ENCODE measurements at places on chromosomes 3 and 15.

DNA sequence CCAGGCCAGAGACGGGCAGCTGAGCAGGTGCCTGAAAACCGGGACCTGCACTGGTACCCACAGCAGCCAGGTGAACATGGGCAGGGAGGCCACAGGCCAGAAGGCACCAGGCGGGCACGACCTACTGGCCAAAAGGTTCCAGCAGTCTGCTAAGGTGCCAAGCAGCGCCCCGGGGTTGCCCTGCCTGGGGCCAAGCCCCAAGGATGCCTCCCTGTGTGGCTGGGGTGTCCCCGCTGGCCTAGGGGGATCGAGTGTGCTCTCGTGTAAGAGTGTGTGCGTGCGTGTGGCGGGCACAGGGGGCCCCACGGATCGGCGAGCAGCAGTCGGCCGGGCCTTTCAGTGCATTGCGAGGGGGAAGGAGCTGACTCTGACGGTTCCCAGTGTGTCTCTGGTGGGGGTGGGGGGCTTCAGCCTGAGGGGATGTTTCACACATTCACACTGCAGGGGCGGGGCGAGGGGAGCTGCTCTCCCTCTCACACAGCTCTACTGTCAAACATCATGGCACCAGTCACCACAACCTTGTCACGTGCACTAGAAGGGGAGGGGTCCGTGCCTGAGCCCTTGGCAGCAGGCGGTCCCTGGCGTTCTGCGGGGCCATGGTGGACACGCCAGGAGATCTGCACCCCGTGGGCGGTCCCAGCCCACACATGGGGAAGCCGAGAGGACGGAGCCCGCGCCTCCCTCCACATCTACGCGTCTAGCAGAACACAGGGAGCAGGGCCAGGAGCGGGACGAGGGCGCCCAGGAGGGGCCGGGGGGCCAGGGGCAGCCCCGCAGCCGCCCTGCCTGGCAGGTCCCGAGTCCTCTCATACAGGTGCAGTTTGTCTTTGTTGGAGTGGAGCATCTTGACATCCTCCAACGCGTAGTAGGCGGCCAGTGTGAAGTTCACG, 44.5 kb downstream of the RGMA start:
- DNase-seq = no peak

DNA sequence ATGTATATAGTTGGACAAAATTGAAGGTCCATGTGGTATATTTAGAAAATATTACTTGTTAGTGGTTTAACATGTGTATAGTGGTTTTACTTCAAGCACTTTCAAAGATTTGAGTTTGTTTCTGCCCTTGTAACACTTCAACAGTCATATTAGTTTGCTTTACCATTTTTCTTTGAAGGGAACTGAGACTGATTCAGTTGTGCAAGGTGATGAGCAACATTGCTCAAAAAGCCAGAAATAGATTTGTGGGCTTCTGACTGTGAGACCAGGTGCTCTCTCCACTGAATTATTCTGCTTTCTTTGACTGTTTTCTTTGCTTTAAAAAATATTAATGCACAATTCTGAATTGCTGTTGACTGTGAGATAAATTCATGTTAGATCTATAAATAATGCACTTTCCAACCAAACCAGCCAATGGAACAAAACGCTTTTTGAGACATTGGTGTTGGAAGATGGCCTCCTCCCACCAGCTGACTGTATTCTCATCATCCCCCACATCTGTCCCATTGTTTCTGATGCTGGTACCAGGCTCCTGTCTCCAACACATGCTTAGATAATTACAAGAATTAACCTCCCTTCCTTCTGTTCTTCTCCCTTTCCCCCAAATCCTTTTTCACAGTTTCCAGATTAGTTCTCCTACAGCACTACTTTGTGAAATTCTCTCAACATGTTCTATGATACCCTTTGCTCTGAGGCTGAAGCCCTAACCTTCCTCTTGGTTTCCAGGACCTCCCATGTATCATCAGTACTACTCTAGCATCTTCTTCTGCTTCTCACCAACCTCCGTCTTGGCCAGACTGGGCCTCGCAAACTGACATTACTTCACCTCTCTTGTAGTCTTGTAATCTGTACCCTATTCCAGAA, 27.9 kb downstream of the PLCL2 start:
- DNase-seq = no peak

GRCh38 chr3:9806688-9807589, 3.1 kb upstream of the TTLL3 start:
- no peak for DNase-seq

DNA sequence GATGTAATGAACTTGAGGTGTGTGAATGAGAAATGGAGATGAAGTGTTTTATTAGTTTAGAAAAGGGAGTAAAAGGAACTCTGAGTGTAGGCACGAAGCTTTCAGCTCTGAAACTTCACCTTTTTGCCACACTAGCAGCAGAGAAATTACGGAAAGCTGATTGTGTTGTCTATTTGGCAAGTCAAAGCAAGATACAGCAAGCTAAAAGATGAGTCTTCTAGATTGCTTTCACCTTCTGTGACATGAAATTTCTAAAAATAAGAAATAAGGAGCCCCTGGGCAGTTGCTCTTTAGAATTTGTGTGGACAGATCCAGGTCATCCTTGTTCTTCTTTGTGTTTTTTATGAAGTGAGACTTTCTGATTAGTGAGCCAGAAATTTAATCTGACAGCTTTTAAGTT, 143.4 kb downstream of the FNDC3B start:
- no peak for DNase-seq

DNA sequence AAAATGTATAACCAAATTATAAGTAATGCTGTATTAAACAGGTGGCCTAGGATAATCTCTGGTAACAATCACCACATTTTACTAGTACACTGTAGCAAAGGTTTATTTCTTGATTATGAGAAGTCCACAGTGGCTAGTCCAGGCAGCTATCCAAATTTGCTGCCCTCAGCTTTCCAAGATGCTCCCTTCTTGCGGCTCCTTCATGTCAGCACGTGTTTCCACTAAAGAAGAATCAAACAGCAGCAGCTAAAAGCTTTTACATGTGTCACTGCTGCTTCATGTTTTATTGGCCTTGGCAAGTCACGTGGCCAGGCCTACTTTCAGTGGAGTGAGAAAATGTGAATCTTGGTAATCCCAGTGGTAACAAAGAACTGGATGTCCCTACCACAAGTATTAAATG, 5.6 kb upstream of the RBMS3 start:
- DNase-seq = no peak

GRCh38 chr3:192887047-192887446, 30.6 kb downstream of the MB21D2 start:
- no peak for DNase-seq
